Sciatic nerve (tissue), 2 donors: ENCODE measurements at places on chromosomes 5 and 9.

DNA sequence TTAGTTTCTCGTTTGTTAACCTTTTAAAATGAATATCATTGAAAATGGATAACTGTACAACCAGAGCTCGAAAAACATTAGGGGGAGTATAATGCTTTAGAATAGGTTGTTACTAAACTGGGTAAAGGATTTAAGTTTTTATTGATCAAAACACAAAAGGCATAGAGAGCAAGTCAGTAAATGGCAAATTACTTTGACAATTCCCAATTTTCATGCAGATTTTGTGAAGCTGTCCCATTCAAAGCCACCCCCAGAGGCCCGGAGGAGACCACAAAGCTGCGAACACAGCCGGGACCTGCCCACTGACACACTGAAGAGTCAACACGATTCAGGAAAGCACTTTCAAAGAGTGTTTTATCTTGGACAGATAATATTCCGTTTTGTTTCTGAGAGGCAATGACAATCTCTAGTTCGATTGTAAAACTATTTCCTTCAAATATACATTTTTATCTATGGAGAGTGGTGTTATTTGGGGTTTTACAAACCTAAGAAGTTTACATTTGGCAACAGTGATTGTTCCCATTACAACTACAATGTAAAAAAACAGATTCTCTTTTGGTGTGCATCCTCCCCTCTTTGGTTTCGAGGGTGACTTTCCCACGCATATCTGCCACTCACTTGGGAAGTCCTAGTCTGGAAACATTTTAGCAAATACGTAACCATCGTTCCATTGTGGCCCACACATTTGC lies 182.6 kb upstream of the TBCA start:
- DNase-seq = no peak

DNA sequence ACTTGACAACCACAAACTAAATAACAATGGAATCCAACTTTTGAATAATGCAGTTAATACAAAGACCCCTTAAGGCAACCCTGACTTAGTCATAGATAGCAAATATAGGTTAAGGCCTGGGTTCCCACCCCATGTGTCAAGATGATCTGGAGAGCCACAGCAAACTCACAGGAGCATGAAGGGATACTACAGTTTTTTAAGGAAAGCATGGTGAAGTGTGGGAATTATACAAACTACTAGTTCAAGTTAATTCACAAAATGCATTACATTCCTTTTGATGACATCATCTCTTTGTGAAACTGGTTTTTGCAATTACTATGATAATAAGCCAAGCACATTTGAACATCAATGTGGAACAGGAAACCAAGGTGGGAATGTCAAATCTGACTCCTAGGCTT lies 50.6 kb downstream of the LHFPL2 start:
- no peak for DNase-seq

DNA sequence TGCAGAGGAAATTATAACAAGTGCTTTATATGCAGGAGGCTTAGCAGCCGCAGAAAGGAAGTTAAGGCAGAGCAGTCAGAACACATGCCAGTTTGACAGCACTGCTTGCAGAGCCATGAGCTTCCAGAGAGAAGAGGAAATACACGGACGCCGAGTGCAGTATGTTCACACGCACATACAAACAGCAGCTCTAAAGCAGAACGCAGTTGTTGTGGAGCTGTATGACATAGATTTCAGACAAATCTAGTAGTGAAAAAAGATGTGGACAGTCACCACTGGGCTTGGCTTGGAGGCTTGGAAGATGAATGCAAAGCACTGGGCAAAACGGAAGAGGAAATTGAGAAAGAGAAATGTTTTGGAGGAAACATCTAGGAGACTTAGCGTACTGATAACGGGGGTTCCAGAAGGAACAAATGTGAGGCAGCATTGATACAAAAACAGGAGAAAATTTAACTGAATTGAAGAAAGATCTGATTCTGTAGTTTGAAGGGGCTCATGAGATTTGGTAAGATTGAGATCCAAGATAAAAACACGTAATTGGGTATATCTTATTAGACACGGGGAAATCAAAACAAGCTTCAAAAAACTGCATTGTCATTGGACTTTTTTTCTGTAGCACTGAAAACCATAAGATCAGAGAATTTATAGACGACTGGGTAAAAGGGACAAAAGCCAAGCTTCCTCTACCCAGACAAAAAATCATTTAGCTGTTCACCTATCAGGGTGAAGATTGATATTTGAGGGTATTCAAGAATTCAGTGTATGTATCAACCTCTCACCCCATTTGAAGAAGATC lies 19.6 kb upstream of the ROPN1L start:
- no peak for DNase-seq

GRCh38 chr9:133205996-133206931 lies 2.8 kb downstream of the OBP2B start:
- peak; percentile 31 for DNase-seq

DNA sequence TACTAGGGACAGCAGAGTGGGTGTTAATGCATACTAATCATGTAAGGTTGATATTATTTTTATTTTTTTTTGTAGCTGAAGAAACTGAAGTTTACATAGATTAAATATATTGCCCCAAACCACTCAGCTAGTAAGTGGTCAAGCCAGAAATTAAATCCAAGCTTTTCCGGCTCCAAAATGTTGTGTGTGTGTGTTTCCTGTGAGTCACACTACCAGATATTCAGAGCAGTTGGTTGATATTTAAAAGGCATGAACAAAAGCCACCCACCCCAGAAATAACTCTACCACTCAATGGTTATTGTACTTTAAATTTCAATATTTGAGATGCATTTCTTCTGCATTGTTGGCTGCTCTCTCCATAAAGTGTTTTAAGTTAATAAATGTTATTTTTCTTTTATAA lies 29.5 kb downstream of the KCNN2 start:
- DNase-seq = no peak

- peak; percentile 50 for DNase-seq
Measured at GRCh38 chr9:128118971-128119665, 8.4 kb downstream of the PTGES2 start.

DNA sequence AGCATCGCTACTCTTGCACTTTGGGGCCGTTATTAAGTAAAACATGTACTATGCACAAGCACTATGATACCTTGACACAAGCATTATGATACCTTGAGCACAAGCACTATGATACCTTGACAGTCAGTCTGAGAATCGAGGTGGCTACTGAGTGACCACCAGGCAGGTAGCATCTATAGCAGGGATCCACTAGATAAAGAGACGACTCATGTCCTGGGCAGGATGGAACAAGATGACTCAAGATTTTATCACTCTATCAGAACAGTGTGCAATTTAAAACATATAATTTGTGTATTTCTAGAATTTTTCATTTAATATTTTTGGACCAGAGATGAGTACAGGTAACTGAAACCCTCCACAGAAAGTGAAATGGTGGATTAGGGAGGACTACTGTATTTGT lies 16.9 kb downstream of the CHSY3 start:
- DNase-seq = no peak

- DNase-seq = no peak
Measured at GRCh38 chr5:463952-464351, 21.0 kb downstream of the EXOC3 start.

DNA sequence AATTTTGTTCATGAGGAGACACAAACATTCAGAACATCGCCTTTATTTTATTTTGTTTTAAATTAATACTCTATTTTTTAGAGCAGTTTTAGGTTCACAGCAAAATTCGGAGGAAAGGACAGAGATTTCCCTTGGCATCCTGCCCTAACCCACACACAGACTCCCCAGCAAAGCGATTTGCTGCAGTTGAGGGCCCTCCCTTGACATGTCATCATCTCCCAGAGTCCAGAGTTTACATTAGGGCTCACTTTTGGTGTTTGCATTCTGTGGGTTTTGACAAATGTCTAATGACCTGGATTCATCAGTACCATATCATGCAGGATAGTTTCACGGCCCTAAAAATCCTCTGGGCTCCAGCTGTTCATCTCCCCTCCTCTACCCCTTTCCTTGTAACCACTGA lies 33.6 kb upstream of the COL5A1 start:
- DNase-seq = no peak

DNA sequence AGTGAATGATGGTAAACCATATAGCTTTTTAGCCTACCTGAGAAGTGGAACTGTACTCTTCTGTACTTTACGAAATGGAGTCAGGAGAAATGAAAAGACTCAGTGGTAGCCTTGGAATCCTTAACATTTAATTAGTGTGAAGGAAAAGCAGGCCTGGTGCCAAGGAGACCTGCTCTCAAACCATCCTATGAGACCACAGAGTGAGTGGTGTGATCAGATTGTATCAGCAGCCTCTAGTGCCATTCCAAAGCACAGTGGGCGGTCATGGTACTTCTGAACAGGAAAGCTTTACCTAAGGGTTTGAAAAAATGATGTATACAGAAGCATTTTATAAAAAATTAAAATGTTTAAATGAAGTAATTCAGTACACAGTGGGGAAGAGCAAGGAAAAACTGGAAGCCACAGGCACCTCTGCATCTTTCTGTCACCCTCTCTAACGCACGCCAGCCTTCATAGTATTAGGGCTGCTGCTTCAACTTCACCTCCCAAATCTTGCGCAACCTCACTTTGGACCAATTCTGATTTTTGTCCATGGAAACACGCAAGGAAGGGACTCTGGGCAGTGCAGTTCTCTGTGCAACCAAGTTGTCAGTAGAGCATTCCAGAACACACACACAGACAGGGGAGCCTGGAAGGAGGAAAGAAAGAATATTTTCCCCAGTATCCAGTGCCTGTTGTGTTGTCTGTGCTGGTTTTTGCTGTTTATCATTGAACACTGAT lies 203.7 kb downstream of the SH3GL2 start:
- no peak for DNase-seq

- DNase-seq = no peak
Measured at GRCh38 chr5:107331882-107332281, 338.9 kb downstream of the EFNA5 start.

DNA sequence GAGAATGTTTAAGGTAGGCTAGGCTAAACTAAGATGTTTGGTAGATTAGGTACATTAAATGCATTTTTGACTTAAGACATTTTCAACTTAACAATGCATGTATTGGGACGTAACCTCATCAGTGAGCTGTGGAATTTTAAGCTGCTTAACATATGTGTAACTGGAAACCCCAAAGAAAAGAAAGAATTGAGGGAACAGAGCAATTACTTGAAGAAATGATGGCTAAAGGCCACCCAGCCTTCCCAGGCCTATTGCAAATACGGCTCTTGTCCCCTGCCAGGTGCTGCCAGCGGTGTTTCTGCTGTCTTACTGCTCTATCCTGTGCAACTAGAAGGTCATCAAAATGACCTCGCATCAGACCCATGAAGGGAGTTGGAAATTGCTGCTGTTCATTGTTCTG lies 52.0 kb downstream of the RICTOR start:
- no peak for DNase-seq

- DNase-seq = no peak
Measured at GRCh38 chr9:97575673-97576200, 57.4 kb downstream of the TSTD2 start.

GRCh38 chr5:154189256-154189818 lies 1.2 kb upstream of the GALNT10 start:
- DNase-seq = no peak
